ENCODE measurements at places on chromosomes 1 and 21.
A peak's percentile ranks its signal among the peaks of the same experiment; 100 is the strongest.

GRCh38 chr1:94658221-94658620 is 116.7 kb upstream of the F3 start:
- peak; percentile 64 for DNase-seq

- no peak for DNase-seq
Observed at GRCh38 chr1:61007534-61008364, 74.6 kb upstream of the NFIA start.

DNA sequence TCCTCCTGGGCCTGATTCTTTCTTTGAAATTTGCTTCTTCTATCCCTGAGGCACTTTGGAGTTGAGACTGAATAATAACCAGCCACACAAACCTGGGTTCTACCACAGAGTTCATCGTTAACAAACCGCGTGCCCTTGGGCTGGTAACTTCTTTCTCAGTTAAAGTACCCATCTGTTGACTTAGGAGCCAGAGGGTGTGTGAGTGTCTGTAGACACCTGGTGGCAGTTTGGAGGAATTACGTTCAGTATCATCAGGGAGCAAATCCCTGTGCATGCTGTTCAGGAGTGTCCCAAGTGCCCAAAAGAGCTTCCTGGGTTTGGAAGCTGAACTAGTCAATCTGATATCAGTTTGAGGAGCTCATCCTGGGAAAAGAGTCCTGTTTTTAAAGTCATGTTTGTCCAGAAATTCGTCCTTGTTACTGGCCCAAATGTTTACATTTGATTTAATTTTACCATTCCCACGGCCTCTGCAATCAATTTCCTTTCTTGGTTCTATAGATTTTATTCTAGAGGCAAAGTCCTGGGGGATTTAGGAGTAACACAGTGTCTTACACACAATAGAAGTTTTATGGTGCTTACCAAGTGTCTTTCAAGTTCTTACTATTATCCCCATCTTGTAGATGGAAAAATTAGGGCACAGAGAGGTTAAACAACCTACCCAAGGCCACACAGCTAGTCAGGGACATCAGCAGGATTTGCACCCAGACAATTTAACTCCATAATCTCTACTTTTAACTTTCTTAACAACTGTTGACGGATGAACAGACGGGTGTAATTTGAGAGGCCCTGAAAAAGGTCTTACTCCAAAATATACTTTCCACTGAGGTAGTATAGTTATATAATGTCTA is 26.7 kb upstream of the RPTN start:
- peak; percentile 65 for DNase-seq

DNA sequence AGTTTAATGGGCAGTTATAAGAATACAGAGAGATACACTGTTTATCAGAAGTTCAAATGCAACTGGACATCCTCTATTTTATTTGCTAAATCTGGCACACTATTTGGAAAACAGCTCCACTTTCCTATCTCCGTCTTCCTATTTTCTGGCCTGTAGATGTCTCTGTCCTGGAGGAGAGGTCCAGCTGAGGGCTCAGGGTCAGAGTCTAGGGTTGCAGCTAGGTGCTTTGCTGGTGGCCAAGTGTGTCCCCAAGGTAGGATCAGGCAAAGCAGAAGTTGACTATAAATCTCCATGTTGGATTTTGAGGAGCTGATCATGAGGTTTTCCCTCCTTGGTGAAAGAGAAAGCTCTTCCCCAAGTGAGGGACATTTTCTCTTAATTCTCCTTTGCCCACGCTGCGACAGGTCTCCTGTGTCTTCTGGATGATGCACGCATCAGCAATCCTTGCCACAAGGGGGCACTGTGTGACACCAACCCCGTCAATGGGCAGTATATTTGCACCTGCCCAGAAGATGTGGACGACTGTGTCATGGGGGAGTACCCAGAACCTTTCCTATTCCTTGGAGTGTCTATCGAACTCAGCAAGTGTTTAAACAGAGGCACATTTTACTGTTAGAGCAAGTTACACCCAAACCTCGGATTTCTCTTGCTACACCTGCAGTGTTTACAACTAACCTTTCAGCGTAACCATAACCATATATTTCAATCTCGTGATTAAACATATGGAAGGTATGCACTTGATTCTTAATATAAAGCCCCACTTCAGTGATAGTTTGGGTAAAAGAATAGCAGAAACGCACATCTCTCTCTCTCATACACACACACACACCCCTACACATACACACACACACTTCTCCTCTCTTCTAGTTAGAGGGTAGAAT is 10.2 kb downstream of the ADAM30 start:
- peak; percentile 46 for DNase-seq

- no peak for DNase-seq
Observed at GRCh38 chr1:183210681-183211080, 24.6 kb downstream of the LAMC2 start.

- no peak for DNase-seq
Observed at GRCh38 chr1:169829671-169830070, 35.0 kb upstream of the METTL18 start.

GRCh38 chr1:67019600-67020136 is 34.3 kb downstream of the SLC35D1 start:
- peak; percentile 92 for DNase-seq

DNA sequence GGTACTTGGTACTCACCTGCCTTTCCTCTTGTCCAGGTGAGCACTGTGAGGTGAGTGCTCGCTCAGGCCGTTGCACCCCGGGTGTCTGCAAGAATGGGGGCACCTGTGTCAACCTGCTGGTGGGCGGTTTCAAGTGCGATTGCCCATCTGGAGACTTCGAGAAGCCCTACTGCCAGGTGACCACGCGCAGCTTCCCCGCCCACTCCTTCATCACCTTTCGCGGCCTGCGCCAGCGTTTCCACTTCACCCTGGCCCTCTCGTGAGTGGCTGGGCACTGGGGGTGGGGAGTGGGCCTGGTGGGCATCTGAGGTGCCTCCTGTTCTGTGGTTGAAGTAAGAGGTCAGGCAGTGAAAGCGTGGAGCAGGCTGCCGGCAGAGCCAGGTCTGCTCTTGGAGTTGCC is 11.7 kb downstream of the CELSR2 start:
- no peak for DNase-seq

GRCh38 chr1:157776971-157777391 is at the start of gene FCRL2:
Gene FCRL2, minus strand, starts transcription at chr1:157777132. Its CDS starts 59 bp downstream, at chr1:157777073.
- DNase-seq = no peak

- peak; percentile 97 for DNase-seq
Observed at GRCh38 chr1:64898107-64898861, 68.1 kb downstream of the JAK1 start.
